ENCODE measurements at places on chromosomes 2 and 18.

- DNase-seq: no peak
Measured at GRCh38 chr2:47346107-47346506, 56.8 kb upstream of the MSH2 start.

- no peak for DNase-seq
Measured at GRCh38 chr18:56907771-56908170, 239.1 kb upstream of the BOD1L2 start.

DNA sequence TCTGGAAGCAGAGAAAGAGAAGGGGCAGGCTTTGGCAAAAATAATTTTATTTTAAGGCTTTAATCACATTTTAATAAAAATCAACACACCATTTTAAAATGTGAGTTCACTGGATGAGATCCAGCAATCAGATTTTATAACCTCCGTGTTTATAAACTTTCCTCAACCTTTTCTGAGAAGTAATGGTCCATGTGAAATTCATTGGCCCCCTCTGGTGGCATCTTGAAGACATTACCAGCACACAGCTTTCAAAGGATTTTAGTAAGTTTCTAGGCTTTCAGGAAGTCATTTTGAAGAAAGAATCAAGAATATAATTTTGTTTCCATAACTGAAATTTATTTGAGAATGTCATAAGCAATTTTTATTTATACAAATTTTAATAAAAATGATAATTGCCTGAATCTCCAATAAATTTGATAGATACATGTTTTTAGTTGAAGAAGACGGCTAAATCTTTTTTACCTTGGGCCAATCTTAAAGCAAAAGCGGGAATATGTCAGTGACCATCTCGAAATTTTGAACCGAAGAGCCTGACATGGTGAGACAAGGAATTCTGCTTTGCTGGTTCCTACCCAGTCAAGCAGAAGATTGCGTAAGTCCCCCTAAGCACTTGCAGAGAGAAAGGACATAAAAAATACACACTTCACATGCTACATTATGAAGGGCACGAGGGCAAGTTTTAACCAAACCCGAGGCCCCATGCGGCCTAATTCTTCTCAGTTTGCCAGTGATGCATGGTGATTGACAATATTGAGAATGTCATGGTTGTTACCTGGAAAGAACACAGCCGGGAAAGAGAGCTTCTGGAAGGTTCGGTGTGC is 128.4 kb upstream of the CBLN2 start:
- no peak for DNase-seq

DNA sequence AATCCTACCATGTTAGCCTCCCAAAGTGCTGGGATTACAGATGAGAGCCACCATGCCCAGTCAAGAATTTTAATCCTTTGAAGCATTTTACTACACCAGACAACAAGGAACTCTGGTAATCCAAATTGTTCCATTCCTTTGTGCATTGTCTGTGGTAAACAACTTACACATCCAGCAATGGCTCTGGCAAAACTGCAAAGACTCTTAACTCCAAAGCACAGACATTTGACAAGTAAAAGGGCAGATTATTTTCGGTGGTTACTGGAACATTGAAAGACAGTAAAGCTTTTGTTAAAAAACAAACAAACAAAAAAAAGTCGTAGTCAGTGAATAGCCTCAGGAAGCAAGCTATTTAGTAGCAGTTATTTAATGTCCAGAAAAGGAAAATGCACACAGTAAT is 33.2 kb upstream of the RMND5A start:
- no peak for DNase-seq

DNA sequence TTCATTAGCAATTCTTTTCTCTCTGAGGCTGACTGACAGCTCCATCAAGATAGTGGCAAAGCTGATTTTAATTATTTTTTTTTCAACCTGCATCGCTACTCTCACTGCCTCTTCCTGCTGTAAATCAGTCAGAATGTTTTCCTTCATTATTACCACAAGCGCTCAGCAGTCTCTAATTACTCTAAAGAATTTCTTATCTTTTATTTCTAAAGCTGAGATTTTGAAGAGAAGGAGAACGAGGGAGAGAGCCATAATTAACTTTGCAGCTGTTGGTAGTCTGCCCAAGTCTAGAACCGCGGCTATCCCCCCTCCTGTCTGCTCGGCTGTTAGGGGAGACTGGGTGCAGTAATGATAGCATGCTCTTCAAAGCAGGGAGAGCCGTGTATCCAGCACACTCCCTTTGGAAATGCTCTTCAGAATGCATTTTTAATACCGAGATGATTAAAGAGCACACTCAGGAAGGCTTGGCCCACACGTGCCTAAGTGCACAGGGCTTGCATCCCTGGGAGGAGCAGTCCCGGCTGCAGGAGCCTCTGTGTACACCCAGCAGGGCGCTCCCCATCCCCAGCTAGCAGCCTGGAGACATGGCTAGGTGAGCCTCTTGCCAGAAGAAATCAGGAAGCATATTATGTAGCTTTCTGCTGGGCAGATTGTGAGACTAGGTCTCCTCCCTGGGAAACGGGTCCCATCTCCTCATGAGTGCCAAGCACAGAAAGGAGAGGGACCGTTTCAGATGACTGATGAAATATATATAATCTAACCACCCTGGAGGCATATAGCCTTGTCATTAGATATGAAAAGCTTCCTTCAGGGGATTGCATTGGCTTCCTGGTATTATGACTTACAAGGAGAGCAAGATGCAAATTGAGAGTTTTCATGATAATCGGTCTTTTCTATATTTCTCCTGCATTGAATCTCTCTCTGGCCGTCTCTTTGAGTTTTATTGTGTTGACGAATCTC is 555.2 kb downstream of the CMPK2 start:
- no peak for DNase-seq

DNA sequence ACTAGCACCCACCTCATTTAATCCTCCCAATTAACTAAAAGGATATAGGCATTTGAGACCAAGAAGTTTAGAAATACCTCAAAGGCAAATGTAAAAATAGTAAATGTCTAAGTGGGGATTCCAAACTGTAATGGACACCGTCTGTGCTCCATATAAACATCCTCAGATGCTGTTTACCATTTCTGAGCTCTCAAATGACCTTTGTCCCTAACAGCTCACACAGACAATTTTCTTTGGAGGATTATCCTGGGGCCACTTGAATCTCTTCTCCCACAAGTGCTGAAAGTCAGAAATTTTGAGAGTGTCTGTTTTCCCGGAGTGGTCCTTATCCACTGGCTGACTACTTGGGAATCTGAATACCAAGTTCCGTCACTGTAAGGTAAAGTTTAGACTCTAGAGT is 1418.9 kb downstream of the LRP1B start:
- no peak for DNase-seq

DNA sequence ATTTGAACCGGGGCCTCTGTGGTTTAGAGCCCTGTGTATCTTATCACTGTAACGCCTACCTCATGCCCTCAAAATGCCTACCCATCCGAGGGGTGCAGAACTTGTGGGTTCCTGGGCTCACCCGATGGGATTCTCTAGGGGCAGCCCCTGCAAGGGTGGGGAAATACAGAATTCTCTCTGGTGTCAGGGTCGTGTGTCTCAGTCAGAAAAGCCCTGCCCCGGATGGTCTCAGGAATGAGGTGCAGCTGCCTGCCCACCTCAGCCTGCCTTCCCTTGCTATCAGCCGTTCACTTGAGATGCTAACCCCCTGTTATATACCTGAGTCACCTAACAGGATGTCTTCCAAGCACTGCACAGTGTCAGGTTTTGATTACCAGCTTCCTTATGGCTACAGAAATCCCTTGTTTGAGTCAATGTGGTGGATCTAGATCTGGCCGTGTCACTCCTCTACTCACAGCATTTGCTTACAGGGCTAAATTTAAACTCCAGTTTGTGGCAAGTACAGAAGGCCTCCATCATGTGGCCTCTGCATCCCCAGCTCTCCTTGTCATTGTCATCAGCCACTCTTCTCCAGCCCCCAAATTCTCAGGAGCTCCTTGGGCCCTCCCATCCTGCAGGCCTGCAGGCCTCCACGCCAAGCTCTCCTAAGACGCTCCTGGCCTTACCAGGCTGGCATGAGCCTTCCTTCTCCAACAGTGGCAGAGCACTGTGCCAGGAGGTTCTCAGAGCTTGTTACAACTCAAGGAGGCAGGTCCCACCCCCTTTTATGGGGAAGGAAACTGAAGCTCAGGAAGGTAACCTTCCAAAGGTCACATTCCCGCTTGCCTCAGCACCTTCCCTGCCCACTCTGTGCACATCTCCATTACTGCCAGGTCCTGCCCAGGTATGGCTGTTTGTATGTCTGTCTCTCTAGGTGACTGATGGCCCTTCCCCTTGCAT is 14.3 kb upstream of the MAP3K2 start:
- DNase-seq: no peak

GRCh38 chr2:232174662-232175061 is 203.9 kb upstream of the ALPP start:
- no peak for DNase-seq

- DNase-seq: no peak
Measured at GRCh38 chr2:60554074-60554645, 706 bp upstream of the BCL11A start.

- no peak for DNase-seq
Measured at GRCh38 chr18:10477121-10477862, 22.9 kb downstream of the APCDD1 start.

DNA sequence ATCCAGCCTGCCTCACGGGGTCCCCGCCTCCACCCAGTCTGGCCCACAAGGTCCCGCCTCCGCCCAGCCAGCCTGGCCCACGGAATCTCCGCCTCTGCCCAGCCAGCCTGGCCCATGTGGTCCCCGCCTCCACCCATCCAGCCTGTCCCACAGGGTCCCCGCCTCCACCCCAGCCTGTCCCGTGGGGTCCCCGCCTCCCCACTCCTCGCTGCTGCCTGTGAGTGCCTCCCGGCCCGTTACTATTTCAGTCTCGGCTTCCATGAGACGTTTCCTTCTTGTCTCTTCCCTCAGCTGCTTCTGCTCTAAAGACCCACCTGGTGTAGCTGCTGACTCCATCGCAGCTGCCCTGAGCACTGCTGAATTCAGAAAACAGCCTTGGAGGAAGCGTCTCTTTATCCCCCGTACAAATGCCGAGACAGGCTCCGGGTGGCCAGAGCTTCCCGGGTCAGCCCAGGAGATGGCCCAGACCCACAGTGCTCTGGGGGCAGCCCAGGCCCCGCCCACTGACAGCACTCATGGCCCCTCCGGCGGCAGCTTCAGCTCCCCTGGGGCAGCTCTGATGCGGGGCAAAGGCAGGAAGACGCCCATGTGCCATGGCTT is 69.8 kb downstream of the NFATC1 start:
- DNase-seq: no peak

DNA sequence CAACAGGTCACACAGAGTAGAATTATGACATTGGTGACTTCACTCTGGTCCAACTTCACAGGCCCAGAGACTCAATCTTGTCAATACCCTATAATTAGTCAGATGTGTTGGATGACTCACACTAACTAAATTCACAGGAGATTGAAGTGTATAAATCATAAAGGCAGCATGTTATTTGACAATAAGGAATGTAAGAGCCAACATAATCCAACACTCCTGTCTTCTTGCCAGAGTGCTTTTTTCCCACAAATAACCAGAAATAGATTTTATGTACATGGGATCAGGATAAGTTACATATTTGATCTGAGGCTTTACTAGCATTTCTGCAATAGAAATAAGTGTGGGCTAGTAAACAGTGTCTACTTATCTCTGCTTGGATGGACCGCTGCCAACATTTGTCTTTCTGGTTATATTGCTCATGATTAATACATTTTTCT is 42.2 kb upstream of the ZSWIM2 start:
- DNase-seq: no peak

DNA sequence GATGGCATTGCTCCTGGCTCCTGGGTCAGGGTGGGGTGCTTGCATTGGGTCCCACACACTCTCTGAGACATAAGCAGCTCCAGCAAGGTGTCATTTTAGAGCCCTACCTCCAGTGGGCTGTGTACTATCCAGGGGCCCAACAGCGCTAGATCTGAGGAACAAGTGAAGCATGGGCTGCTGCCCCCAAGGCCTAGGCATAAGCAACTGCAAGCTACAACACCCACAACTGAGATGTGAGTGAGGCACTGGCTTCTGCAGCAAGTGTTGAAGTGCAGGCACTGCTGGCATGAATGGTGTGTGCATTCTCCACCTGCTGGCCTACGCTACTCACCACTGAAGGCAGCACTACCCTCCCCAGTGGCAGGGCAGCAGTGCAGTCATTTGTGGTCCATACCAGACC is 81.0 kb upstream of the STK39 start:
- no peak for DNase-seq

DNA sequence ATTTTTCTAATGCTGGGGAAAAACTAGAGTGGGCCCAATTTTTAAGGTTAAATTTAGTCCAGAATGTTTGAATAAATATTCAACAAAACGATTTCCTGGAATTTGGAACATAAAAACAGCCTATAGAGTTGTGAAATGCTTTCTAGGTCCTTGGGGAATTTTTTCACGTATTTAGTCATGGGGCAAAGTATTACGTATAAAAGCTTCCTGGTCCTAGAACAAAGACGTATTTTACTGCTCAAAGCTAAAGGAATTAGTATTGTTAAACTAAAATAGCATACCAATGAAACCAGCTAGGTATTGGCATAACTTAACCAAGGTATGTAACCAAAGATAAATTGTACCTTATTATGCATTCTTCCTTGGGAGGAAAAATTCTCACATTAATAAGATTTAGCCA is 1.6 kb downstream of the SESTD1 start:
- no peak for DNase-seq

DNA sequence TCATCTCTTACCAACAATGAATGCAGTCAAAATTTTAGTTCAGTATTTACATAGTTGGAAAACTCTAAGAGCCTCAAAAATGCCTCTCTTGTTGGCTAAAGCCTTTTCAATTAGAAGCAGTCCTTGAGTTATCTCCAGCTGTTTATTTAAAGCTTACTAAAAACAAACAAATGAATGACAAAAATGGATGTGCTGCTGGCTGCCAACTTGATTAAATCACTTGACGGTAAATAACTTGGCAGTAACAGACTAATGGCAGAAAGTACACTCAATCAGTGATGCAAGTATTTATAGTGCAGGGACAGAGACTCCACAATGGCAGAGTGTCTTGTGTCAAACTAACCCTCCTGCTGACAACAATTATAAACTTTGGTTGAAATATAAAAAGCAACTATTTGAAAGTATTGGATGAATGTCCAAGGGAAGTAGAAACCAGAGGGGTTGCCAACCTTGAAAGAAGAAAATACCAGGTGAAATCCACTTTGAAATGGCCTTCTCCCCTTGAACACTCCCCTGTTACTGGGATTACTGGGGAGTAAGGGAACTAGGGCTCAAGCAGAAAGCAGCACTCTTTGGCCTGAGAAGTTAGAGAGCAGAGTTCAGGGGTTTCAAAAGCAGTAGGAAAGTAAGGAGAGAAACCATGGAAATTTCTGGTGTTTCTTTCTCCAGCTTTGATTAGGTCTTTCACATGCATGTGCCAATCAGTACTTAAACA is 245.2 kb upstream of the SPHKAP start:
- DNase-seq: no peak

All from T-helper 22 cell (primary cell).